Cortex of kidney (tissue), 1 donor: ENCODE measurements at places on chromosomes 2 and 18.

DNA sequence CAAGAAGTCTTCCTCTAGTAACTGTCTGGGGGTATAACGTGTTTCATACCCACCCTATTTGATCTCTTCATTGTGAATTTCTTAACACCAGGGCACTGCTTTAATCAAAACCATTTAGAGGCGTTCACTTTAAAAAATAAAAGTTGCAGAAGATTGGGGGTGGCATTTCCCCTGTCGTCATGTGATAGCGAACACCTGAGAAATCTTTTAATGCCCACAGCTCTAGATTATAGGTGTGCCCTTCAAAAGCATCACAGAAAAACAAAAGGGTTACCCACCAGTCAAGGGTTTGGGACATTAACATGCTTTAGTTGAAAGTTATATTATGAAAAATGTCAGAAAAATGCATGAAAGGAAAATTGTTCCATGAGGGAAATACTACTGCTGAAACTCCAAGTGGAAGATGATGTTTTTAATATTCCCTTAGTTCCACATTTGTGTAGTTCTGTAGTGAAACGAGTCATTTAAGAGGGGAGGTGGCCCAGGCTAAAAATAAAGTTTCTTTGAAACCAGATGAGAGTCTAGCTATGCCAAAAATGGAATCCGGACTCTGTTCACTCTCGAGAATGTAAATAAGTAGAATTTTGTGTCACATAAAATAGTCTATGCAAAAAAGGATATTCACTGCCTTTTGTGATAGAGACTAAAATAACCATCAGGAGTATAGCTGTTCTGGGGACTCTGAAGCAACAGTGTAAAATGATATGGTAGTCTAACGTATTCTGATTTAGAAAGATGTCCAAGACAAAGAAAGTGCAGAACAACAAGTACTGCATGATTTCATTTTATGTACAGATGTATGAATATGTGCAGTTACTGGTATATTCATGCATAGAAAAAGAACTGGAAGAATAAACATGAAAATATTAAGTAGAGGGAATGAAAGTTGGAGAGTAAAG is 95.3 kb downstream of the TMEM247 start:
- no peak for DNase-seq

DNA sequence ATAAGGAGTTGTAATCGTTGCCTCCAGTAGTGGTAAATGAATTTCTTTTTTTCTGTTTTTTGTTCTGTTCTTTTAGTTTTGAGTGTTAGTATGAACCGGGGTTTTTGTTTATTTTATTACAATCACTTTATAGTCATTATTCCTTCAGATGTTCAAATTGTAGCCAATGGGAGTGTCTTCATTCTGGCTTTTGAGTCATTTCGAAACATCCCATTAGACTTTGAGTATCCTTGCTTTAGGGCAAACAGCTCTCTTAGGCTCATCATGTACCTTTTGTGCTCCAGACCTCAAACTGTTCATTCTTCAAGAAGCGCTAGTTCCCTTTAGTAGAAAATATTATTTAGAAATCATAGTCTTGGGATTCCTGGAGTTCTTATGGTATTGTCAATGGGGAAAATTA is 54.2 kb upstream of the PAX3 start:
- no peak for DNase-seq

DNA sequence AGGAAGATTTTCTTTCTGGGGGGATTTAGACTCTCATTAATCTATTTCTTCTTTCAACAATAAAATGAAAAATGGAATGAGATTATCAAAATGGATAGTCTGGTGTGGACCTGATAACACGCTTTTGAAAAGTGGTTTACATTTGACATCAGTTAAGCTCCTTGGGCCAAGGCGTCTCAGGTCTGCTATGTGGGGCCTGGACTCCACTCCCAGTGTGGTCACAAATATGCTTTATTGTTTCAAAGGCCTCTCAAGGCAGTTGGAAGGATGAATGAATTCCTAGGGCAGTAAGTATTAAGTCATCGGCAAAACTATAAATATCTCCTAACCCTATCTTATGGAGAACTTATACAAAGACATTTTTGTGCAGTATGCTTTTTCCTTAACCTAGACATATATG is 74.5 kb downstream of the ETAA1 start:
- DNase-seq = no peak

DNA sequence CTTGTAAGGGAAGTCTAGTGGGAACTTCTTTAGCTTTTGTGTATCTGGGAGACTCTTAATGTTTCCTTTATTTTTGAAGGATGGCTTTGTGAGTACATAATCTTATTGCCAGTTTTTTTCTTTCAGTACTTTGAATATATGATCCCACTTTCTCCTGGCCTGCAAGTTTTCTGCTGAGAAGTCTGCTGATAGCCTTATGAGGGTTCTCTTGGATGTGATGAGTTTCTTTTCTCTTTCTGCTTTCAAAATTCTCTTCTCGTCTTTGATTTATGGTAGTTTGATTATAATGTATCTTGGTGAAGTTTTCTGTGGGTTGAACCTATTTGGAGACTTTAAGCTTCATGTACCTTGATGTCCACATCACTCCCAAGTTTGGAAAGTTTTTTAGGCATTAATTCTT is 28.1 kb downstream of the COLEC11 start:
- DNase-seq = no peak

- DNase-seq = no peak
Measured at GRCh38 chr2:152339556-152340286, 4.7 kb downstream of the FMNL2 start.

- DNase-seq = no peak
Measured at GRCh38 chr2:233849607-233850271, 4.6 kb downstream of the HJURP start.

DNA sequence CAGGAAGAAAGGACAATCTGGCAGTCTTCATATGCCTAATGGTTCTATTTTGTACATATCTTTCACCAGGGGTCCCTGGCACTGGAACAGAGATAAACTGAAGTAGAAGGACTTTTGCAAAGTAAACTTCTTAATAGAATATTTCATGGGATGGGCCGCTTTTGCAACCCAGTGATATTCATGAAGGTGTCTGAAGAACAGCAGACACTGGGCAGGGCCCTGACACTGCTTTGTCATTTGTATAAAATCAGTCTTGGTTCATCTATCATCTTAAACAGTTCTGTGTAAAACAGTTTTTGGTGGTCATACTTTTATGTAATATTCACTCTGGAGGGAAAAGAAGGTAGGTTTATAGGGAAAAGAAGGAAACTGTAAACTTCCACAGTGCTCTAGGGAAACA is 66.4 kb downstream of the TMEM200C start:
- no peak for DNase-seq

GRCh38 chr2:120737340-120738101 is 1.9 kb downstream of the GLI2 start:
- no peak for DNase-seq

DNA sequence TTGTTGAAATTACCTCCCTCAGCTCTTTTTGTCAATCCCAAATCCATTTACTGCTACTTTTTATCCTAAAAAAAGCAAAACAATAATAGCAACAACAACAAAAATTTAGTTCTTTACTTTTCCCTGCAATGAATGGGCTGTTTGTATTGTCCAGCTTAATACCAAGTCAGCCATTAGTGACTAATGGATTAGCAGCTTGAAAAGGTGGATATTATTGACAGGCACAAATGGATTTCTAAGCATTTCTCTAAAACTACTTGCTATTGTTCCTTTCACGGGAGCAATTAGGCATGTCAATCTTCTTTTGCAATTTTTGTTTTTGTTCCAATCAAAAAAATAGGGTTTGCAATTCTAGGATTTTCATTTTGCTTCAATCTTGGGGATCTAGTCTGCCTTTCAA is 32.1 kb upstream of the SPAG16 start:
- DNase-seq = no peak

- no peak for DNase-seq
Measured at GRCh38 chr2:235889302-235889630, 278.9 kb downstream of the GBX2 start.

GRCh38 chr2:129748250-129748649 is 231.2 kb upstream of the RAB6C start:
- no peak for DNase-seq

DNA sequence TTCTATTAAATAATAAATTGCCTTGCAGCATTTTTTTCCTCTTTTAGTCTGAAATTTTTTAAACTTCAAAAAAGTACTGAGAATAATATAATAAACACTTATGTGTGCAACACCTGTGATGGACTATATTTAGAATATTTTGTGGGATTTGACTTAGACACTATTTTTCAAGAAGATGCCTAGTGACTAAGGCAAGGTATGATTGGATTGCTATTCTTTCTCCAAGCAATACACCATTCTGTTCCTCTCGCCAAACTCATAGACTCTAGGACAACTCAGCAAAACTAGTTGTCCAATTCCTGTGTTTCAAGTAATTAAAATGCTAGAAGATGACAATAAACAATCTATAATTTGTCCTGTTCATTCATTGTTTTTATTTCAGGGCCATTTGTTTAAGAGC is 75.9 kb downstream of the METTL4 start:
- no peak for DNase-seq
